Right lobe of liver (tissue), 6 donors: ENCODE measurements at places on chromosomes 16 and 17.

DNA sequence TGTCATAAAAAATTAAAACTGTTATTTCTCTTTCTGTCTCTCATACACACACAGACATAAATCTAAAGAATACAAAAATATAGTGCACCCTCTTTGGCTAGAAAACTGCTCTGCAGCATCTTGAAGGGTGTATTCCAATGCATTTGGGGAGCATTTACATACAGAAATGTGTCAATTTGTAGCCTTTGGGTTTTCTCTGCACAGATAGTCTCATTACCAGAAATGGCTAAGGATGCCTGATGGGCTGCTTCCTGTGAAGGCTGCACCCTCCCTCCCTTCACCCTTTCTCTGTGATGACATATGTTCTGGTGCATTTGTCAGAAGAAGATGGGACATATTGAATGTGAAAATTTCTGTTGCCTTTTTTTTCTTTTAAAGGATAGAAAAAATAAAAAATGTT, 1239.3 kb downstream of the CDH11 start:
- no peak for DNase-seq

DNA sequence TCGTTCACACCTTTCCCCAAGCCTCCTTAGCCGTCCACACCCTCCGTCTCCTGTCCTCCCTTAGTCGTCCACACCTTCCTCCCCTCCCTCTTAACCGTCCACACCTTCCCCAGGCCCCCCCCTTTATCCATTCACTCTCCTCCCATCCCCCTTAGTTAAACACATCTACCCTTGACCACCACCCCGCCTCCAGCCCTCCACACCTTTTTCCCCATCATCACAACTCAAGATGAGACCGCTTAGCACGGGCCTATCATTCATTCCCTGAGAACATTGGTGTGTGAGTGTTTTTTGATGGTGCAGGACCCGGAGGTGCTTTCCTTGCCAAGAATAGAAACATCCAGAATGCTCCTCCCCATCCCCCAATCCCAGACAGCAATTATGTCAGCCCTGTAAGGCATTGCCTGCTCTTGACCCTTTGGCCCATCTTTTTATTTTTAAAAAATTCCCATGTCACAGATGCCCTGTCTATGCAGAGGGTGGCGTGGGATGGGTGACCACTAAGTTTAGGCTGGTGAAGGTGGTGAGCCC, 1.4 kb downstream of the TENT4B start:
- DNase-seq = no peak

DNA sequence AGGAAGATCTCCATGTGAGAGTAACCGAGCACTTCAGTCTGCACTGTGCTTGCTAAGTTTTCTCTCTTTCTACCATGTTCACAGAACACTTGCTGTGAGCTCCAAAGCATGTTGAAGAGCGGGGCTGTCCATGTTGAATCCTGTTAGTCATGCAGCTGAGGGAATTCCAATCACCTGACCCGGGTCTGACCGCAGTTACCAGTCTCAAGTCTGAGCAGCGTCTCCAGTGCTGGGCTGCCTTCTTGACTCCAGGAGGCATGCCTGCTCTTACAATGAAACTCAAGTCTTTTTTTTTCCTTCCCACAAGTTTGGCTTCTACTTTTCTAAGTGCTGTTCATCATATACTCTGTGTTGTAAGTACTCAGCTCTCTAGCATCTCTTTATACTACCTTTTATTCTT, 44.3 kb downstream of the HOXB1 start:
- DNase-seq = no peak

DNA sequence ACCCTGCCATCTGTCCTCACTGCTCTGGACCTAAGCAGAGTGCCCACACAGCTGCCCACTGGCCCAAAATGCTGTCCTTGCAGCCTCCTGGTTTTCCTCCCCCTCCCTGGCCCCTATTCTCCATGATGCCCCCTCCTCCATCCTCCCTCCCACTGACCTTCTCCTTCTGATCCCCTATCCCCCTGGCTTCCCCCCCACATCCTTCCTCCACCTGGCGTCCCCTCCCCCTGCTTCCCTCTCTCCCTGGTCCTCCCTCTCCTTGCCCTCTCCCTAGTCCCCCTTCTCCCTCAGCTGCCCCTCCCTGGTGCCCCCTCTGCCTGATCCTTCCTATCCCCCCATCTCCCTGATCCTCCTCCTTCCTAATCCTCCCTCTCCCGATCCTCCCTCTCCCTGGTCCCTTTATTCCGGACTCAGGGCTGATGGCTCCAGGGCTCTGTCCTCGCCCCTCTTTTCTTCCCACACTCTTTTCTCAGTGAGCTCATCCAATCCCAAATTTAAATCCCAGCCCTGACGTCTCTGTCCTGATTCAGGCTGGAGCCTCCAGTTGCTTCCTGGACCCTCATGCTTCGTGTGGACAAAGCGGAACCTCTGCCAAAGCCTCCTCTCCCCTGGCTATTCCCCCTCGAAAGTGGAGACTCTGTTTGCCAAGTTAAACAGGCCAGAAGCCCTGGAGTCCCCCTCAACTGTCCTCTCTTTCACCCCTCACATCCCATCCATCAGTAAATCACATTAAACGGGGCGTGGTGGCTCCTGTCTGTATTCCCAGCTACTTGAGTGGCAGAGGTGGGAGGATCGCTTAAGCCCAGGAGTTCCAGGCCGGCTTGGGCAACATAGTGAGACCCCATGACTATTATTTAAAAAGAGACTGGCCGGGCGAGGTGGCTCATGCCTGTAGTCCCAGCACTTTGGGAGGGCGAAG, 18.1 kb upstream of the RHBDF2 start:
- no peak for DNase-seq

DNA sequence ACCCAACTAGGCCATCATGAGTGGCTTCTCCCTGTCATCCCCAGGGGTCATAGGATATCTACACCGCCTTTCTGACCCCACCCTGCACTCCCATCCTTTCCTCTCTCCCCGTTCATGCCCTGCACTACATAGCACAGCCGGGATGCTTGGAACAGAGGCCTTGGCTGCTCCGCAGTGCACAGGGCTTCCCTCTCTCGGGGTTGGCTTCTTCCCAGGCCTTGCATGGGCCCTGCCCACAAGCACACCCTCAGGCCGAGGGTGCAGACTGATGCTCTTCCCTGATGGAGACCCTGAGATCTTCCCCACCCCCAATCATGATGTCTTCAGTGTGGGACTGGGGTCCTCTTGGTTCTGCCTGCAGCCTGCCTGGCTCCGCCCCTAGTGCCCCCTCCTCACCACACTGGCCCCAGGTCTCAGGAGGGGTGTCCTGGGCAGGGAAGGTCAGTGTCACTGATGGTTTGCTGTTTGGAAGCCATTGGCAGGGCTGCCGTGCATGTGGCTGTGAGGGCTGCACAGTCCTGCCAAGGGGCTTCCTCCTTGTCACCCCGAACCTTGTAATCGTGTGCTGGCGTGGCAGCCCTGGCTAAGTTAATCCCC, 14.3 kb upstream of the NAGLU start:
- no peak for DNase-seq
